ENCODE measurements at places on chromosomes 12 and 14.

GRCh38 chr14:49692811-49693734 is at the start of gene KLHDC1:
TSS of gene KLHDC1 (plus strand) at chr14:49693120. CDS start at chr14:49693195, 75 bp downstream.
- DNase-seq = peak; percentile 73

GRCh38 chr12:25730489-25731349 is 177.6 kb upstream of the LMNTD1 start:
- DNase-seq = no peak

- DNase-seq = no peak
These were observed 100.6 kb downstream of the DPF3 start for GRCh38 chr14:72793156-72793939.

DNA sequence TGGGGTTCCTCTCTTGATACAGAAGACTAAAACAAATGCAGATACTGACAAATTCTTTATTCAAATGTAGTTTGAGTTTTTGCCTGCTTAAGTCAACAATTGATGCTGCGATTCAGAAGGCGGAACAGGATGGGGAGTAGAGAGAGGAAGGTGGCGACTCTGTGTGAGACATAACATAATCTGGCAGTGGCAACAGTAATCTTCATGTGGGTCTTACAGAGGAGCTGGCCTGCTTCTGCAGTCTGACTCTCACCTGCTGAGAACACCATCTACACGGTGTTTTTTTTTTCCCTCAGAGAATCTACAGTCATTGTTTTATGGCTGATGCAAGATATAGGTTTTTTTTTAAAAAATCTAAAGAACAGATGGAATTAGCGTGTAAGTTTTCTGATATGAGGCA is 10.1 kb downstream of the CCDC92 start:
- no peak for DNase-seq

GRCh38 chr14:61308198-61308597 is 13.2 kb upstream of the PRKCH start:
- no peak for DNase-seq

- no peak for DNase-seq
These were observed 6.2 kb downstream of the ANGEL1 start for GRCh38 chr14:76806446-76806845.

- peak; percentile 42 for DNase-seq
These were observed 10.1 kb downstream of the NUDT4 start for GRCh38 chr12:93387780-93388179.

- no peak for DNase-seq
These were observed 106.3 kb downstream of the ST8SIA1 start for GRCh38 chr12:22228022-22228875.

- peak; percentile 34 for DNase-seq
These were observed 1304.9 kb downstream of the TMEM121 start for GRCh38 chr14:106831322-106831720.

GRCh38 chr14:36556811-36557433 is 25.5 kb downstream of the NKX2-8 start:
- no peak for DNase-seq

- DNase-seq = no peak
These were observed 14.2 kb upstream of the PLEK2 start for GRCh38 chr14:67426161-67426560.

DNA sequence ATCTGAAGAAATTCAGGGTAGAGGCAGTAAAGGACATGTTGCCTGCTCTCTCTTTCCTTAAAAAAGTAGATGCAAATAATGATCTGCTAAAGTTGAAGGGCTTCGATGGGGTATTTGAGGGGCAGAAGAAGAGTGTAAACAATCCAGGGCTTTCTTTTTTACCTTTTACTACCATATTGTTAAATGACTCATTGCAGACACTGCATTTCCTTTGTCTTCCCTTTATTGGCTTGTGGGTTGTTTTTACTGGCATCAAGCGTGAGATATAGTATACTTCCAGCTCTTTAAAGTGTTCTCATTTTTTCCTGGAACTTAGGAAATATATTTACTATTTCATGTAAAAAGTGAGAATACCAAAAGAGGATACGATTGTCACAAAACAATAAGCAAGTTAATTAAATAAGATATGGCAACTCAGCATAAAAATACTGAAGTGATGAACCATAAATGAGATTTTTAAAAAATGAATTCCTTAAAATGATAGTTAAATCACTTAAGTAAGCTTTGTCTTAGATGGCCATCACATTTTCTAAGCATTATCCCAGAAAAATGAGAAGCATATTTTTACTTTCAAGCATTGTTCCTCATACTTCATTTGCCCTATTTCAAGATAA is 72.3 kb upstream of the KRAS start:
- no peak for DNase-seq

DNA sequence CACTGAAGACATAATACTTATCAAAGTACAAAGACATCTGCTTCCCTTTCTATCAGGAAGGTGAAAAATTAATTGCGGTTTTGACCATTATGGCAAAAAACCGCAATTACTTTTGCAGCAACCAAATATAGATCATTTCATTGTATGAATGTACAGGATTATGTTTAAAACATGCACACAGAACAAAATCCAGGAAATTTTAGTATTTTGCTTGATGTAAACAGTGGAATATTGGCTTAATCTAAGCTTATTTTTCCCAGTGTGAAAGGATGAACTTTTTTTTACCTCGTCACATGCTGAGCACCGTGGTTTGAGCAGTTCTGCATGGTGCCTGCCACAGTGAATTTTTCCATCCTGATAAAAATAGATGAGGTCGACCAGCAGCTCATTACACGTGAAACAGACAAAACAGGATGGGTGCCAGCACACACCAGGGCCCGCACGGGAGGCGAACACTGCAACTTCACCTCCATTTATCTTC is 121.2 kb downstream of the PRICKLE1 start:
- no peak for DNase-seq

GRCh38 chr12:49961993-49962764 is 507 bp downstream of the AQP5 start:
- no peak for DNase-seq

GRCh38 chr12:102958073-102958829 is 777 bp downstream of the ASCL1 start:
- DNase-seq = no peak

DNA sequence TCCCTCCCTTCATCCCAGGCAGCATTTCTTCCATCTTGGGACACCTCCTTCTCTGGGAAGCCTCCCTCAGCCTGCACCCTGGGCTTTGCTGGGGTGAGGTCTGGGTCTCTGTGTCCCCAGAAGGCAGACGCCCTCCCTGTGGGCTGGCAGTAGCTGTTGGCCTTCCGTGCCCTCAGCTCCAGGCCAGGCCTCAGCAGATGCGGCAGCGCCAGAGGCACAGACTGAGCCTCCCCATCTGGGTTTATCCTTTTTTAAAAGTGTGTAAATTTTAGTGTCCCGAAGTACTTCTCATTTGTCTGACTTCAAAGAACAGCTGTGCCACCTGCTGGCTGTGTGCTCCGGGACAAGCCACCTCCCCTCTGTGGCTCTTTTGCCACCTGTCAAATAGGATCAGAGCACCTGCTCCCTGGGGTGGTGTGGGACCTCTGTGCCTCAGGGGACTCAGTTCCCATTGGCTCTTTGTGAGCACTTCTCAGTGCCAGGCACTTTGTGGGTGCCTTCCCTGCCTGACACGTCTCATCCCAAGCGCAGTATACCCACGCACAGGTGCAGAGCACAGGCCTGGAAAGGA is 11.1 kb downstream of the EXOC3L4 start:
- DNase-seq = no peak

DNA sequence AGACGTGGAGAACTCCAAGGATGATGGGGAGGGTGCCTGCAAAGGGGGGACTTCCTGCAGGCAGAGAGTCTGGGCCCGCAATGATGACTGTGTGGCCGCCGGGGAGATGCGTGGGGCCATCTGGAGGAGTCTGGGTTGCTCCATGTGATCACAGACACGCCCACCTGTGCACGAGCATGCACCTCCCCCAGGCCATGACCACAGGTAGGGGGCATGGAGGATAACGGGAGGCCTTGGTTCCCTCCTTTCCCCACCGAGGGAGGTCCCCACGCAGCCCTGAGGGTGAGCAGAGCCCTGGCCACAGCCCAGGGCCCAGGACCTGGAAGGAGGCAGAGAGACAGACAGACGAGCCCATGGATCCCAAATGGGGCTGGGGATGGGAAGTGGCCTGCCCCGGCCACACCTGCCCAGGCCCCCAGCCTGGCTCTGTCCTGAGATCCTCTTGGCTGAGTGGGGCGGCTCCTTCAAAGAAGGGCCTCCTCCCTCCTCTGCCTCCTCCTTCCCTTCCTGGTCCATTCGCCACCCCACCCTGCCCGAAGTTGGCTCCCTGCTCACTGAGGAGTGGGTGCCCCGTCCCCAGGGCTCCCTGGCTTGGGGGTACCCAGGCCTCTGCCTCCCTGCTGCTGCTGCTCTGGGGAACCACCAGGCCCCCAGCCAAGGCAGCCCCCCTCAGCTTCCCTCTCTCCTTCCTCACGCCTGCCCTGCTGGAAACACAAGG is 138.2 kb downstream of the CALM1 start:
- no peak for DNase-seq

GRCh38 chr14:88264116-88264515 is 59.0 kb downstream of the KCNK10 start:
- DNase-seq = no peak

- no peak for DNase-seq
These were observed 323.7 kb downstream of the CCDC91 start for GRCh38 chr12:28513983-28514382.

DNA sequence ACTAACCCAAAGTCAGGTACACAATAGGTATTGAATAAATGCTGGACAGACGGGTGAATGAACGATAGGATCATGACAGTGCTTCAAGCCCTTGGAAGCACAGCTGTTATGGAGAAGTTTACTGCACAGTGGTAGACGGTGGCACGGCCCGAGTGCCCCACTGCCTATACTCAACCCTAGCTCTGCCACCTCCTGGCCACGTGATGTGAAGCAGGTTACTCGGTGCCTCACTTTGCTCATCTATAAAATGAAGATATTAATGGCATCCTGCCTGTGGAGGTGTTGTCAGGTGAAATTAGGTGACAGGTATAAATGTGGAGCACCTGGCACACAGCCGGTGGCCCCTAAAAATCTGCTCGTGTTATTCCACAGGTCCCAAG is 5.8 kb downstream of the ASB2 start:
- peak; percentile 65 for DNase-seq

- no peak for DNase-seq
These were observed 316.1 kb upstream of the SEL1L start for GRCh38 chr14:81849714-81850113.

DNA sequence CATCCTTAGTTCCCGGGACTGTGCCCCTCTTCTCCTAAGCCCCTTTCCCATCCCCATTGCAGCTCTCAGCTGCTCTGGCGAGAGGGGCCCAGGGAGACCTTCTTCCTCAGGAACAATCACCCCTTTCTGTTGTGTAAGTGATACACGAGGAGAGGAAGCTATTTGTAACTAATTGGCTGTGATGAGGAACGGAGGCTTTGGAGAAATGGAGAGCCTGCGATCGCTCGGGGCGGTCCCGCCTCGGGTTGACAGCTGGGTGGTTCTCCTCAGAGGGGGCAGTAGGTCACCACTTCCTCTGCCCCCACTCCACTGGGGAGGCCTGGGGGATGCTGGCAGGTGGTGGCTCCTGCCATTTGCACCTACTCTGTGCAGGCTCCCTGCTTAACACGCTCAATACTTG is 6.6 kb upstream of the PGF start:
- DNase-seq = no peak

GRCh38 chr14:67703997-67704396 is 2.3 kb downstream of the RDH12 start:
- no peak for DNase-seq

DNA sequence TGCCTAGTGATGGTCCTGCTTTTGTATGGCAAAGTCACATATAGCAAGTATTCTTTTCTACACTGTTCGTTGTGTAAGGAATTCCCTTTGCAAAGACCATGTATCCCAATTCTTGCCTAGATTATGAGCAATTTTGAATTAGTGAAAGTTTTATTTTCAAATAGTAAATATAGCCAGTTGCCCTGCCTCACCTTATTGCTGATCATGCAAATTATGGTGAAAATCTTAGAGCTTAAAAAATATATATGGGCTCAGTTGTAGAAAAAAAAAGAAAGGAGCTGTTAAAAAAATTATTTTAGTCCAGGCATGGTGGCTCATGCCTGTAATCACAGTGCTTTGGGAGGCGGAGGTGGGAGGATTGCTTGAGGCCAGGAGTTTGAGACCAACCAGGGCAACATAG is 18.8 kb downstream of the SRP54 start:
- no peak for DNase-seq

DNA sequence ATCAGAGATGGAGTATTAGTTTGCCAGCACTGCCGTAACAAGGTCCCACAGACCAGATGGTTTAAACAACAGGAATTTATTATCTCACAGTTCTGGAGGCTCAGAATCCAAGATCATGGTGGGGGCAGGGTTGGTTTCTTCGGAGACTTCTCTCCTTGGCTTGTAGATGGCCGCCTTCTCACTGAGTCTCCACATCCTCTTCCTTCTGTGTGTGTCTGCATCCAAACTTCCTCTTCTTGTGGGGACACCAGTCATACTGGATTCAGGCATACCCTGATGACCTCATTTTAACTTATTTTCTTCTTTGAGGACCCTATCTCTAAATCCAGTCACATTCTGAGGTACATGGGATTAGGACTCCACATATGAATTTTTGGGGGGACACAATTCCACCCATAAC is 455.5 kb downstream of the RGS6 start:
- no peak for DNase-seq

- no peak for DNase-seq
These were observed 37.8 kb upstream of the ATP2A2 start for GRCh38 chr12:110243227-110243626.

- no peak for DNase-seq
These were observed 107.5 kb upstream of the FAR2 start for GRCh38 chr12:29041621-29042020.

DNA sequence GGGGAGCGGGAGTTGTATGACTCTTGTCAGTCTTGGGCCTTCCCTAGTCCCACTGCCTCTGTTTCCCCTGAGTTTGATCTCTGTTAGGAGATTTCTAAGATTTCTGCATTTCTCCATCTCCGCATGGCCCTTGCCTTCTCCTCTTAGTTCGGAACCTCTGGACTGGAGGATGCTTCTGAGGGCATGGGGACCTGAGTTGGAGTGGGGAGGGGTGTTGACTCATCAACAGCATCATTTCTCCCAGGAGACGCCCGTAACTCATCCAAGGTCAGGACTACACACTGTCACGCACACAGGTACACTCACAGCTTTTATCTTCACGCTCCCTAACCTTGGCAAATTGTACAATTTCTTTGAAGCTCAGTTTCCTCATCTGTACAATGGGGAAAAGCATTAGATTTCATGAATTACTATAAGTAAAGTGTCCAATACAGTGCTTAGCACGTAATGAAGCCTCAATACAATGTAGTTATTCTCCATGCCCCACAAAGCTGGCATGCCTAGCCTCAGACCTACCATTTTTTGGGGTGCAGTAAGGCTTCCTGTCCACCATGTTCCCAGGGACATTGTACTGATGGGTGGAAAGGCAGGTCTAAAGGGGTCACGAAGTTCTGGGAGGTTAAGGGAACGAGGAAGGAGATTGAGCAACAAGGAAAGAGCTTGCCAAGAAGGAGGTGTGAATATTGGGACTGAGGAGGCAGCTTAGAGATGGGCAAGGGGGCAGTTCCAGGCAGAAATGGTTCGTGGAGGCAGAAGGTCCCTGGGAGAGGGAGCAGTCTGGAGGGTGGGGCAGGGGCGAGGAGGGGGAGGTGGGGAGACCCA is 600 bp upstream of the LAG3 start:
- no peak for DNase-seq
